T-helper 17 cell (primary cell): ENCODE measurements at places on chromosomes 7 and 10. TPM values are rescaled to one million over a fixed set of nuclear protein-coding genes. Genes with fewer than 3 reads are reported as not detected.
A peak's percentile ranks its signal among the peaks of the same experiment; 100 is the strongest.

DNA sequence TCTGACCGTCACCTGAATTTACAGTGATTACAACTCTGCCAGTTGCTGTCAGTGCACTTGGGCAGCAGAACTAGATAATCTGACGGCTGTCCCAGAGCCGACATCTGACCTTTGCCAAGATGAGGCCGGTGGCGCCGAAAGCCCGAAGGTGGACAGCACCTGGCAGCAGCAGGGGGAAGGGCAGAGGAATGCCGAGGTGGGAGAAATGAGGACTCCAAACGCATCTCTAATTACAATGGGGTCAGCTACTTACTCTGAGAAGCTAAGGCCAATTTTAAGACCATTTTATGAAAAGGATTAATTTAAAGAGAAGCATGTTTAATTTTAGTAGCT, 33.8 kb downstream of the TRIM8 start:
- peaks cover 37% of the 10 kb centered on the region for H3K4me1 ChIP-seq
- H3K4me3 ChIP-seq: no peak overlapping the region
- no peaks in the 10 kb centered on the region for H3K36me3 ChIP-seq

GRCh38 chr7:127678337-127678736, 26.3 kb downstream of the SND1 start:
- H3K4me3 ChIP-seq: no peak overlapping the region
- no peaks in the 10 kb centered on the region for H3K27me3 ChIP-seq
- H3K27ac ChIP-seq: peak overlapping the region; percentile 39
- DNase-seq: no peak

GRCh38 chr10:116704926-116705325, 37.4 kb downstream of the HSPA12A start:
- H3K4me3 ChIP-seq: no peak overlapping the region
- H3K4me1 ChIP-seq: peaks cover 3% of the 10 kb centered on the region
- H3K27ac ChIP-seq: no peak overlapping the region
- no peak for DNase-seq

The KCNIP2 gene
- total RNA-seq: 4.1 TPM

DNA sequence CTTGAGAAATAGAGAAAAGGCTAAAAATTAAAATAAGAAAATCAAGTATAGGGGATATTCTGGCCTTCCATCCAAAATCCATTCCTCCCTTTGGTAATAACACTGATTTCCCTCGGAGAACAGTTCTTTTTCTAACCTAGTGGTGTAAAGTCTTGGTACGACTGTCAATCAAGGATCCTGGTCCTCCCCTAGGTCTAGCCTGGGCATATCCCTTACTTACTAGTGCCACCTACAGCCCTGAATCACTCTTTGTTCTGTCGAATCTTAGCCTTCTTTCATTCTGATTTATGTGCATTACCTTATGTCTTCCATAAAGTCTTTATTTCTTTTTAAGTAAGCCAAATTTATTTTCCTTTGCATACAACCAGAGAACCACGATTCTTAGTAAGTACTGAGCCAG, 298.7 kb upstream of the LRRTM3 start:
- H3K27me3 ChIP-seq: no peaks in the 10 kb centered on the region
- H3K4me3 ChIP-seq: no peak overlapping the region
- no peaks in the 10 kb centered on the region for H3K4me1 ChIP-seq
- no peak for DNase-seq
- H3K36me3 ChIP-seq: no peaks in the 10 kb centered on the region
- H3K27ac ChIP-seq: no peak overlapping the region

DNA sequence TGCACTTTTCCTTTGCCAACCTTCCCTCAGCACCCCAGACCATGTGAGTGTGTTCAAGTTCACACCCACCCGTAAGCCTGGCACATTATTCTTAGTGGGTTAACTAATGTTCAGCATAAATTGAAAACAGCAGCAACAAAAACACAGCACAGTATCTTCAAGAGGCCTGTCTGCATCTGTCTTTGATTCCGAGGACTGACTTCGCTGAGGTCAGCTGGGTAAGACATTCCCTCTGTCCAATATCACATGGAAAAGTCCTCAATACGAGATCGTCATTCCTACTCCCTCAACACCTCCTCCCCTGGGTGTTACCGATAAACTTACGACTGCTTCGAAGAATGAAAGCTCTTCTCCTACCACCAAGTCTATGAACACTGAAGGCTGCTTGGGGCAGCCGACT, 218.8 kb downstream of the SFMBT2 start:
- peak overlapping the region; percentile 28 for H3K4me3 ChIP-seq
- no peak for DNase-seq
- H3K4me1 ChIP-seq: peaks cover 46% of the 10 kb centered on the region
- H3K27ac ChIP-seq: peak overlapping the region; percentile 90

- no peaks in the 10 kb centered on the region for H3K36me3 ChIP-seq
- no peak overlapping the region for H3K4me3 ChIP-seq
- no peak overlapping the region for H3K27ac ChIP-seq
- peaks cover 7% of the 10 kb centered on the region for H3K27me3 ChIP-seq
Measured at GRCh38 chr10:118610577-118610976, 15.1 kb upstream of the PRLHR start.

GRCh38 chr7:35875292-35875691, 74.4 kb downstream of the SEPTIN7 start:
- H3K27me3 ChIP-seq: no peaks in the 10 kb centered on the region
- no peak for DNase-seq
- no peak overlapping the region for H3K27ac ChIP-seq
- peaks cover 6% of the 10 kb centered on the region for H3K36me3 ChIP-seq

The NXPH1 gene
- total RNA-seq: not detected

The OR9A2 gene
- total RNA-seq: not detected

GRCh38 chr10:85919491-85920021, 447.0 kb downstream of the GRID1 start:
- H3K36me3 ChIP-seq: no peaks in the 10 kb centered on the region
- peaks cover 42% of the 10 kb centered on the region for H3K27me3 ChIP-seq
- H3K4me3 ChIP-seq: no peak overlapping the region
- H3K27ac ChIP-seq: no peak overlapping the region
- peaks cover 5% of the 10 kb centered on the region for H3K4me1 ChIP-seq

DNA sequence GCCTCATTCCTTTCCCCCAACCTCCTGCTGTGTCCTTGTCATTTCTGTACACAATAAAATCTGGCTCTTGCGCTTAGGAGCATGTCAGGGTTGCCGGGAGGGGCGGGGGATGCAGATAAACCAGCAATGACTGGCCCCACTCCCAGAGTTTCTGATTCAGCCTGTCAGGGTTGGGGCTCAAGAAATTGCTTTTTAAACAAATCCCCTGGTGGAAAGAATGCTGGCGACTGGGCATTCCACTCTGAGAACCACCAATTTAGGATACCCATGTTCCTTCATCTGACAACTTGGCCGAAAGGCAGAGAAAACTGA, 376.4 kb downstream of the TCERG1L start:
- DNase-seq: no peak
- no peaks in the 10 kb centered on the region for H3K36me3 ChIP-seq
- H3K4me3 ChIP-seq: no peak overlapping the region
- no peaks in the 10 kb centered on the region for H3K4me1 ChIP-seq
